ENCODE measurements at places on chromosomes 5 and 9. TPM values are rescaled to one million over a fixed set of nuclear protein-coding genes. Genes with fewer than 3 reads are reported as not detected.

DNA sequence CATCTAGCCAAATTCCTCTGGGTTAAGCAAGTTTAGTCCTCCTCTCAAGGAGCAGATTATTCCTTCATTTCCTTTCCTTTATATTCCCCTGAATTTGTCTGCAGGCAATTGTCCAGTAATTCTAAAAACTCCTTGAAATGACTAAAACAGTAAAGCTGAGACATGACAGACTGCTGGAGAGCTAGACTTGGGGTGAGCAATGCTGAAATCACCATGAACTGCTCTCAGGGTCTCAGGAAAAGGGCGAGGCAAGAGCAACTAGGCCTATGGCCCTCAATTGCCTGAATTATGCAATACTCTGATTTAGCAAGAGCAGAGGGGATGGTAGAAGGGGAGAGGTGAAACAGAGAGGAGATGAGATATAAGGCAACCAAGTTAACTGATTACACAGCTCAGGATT, 172.9 kb upstream of the NREP start:
- H3K27me3 ChIP-seq = no peaks in the 10 kb centered on the region
- H3K4me1 ChIP-seq = no peaks in the 10 kb centered on the region
- H3K36me3 ChIP-seq = no peaks in the 10 kb centered on the region

GRCh38 chr5:93583439-93583767, 381 bp downstream of the NR2F1 start:
- H3K4me3 ChIP-seq = no peak overlapping the region
- H3K27ac ChIP-seq = no peak overlapping the region
- no peak for DNase-seq
- H3K27me3 ChIP-seq = peaks cover 73% of the 10 kb centered on the region
- H3K36me3 ChIP-seq = no peaks in the 10 kb centered on the region

GRCh38 chr9:2174911-2175310, 159.8 kb downstream of the SMARCA2 start:
- no peaks in the 10 kb centered on the region for H3K4me1 ChIP-seq
- H3K27ac ChIP-seq = no peak overlapping the region
- no peaks in the 10 kb centered on the region for H3K27me3 ChIP-seq
- H3K36me3 ChIP-seq = peaks cover 29% of the 10 kb centered on the region
- no peak overlapping the region for H3K4me3 ChIP-seq

Gene CD14
- 3.2 TPM for polyA plus RNA-seq

Gene CKMT2
- polyA plus RNA-seq = not detected
